ENCODE measurements at places on chromosomes 13 and 19.
A peak's percentile ranks its signal among the peaks of the same experiment; 100 is the strongest.

- no peak for DNase-seq
Observed at GRCh38 chr19:29191005-29191404, 21.9 kb downstream of the UQCRFS1 start.

GRCh38 chr13:105764486-105764885 is 771.0 kb downstream of the EFNB2 start:
- DNase-seq, result no peak

DNA sequence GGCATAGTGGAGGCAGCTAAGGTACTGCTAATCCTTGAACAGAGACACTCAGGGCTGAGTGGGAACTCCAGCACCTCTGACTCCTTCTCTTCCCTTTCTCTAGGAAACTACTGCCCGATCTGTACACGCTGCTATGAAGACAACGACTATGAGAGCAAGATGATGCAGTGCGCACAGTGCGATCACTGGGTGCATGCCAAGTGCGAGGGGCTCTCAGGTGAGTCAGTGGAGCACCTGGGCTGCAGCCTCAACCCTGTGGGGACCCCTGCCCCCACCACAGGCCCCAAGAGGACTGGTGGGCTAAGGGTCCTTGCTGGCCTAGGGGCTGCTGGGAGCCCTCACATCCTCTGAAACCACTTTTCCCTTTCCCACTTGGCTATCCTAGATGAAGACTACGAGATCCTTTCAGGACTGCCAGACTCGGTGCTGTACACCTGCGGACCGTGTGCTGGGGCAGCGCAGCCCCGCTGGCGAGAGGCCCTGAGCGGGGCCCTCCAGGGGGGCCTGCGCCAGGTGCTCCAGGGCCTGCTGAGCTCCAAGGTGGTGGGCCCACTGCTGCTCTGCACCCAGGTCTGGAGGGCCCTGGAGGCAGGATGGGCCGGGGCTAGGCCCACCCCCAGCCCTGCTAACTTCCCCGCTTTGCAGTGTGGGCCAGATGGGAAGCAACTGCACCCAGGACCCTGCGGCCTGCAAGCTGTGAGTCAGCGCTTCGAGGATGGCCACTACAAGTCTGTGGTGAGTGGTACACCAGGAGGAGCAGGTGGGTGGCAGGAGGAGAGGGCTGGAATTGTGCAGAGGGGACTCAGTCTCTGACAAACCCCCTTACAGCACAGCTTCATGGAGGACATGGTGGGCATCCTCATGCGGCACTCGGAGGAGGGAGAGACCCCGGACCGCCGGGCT is 9.5 kb downstream of the KMT2B start:
- no peak for DNase-seq

DNA sequence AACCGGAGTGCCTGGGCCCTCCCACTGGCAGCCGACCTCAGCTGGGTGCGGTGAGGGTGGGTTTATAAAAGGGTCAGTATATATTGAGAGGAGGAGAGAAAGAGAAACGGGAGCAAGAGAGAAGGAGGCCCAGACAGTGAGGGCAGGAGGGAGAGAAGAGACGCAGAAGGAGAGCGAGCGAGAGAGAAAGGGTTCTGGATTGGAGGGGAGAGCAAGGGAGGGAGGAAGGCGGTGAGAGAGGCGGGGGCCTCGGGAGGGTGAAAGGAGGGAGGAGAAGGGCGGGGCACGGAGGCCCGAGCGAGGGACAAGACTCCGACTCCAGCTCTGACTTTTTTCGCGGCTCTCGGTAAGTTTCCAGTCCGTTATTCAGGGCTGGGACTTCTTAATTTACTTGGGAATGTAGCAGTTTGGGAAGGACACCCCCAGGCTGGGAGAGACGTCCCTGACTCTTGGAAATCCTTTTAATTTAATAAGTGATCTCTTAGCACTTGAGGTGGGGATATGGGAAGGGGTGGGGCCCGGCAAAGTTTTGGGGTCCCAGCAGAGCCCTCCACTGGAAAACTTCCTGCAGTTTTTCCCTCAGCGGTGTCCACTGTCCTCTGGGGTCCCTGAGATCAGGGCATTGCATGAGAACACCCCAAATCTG is at the start of gene EMP3:
EMP3 (plus strand) TSS at position 288 of the 646 bp plus-strand sequence. CDS start 1,293 bp downstream, outside the sequence.
- peak; percentile 92 for DNase-seq

- no peak for DNase-seq
Observed at GRCh38 chr19:48354332-48354992, 9.3 kb downstream of the TMEM143 start.

DNA sequence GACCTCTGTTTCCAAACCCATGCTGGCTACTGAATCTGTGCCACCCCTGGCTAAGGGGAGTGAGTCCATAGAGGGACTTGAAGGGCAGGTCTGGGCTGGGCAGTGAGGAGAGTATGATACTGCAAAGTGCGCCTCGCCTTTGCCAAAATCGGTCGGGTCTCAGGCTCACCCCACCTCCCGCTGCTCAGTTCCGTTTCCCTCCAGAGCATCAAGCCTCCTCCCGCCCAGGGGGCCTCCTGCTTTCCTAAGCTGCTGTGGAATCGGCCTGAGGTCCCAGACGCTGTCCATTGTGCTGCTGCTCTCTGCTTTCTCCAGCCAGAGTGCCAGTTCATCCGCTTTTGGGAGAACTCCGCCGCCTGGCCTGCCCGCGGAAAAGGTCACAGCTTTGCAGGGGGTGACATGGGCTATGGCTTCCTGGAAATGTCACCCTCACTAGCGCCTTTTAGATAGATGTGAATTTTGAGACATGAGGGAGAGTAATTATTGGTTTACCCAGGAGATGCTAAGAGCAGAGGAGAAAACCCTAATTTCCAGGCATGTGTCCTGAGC is 1418.4 kb downstream of the UQCRFS1 start:
- no peak for DNase-seq
